ENCODE measurements at places on chromosomes 7 and 10.

DNA sequence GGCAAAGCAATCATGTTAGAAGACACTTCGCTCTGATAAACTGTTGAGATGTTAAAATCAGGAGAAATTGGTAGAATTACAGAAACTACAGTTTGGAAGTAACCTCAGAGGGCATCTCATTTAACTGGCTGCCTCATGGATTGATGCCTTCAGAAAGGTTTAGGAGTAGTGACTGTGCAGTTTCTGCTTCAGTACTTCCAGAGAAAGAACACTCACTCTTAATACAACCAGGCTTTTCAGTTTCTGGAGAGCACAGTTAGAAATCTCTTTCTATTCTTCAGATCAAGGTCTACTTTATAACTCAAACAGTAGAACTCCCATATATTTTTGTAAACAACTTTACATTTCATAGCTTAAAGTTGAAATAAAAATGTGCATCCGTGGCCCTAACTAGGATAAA lies 1358.9 kb upstream of the LRRTM3 start:
- no peak for DNase-seq

DNA sequence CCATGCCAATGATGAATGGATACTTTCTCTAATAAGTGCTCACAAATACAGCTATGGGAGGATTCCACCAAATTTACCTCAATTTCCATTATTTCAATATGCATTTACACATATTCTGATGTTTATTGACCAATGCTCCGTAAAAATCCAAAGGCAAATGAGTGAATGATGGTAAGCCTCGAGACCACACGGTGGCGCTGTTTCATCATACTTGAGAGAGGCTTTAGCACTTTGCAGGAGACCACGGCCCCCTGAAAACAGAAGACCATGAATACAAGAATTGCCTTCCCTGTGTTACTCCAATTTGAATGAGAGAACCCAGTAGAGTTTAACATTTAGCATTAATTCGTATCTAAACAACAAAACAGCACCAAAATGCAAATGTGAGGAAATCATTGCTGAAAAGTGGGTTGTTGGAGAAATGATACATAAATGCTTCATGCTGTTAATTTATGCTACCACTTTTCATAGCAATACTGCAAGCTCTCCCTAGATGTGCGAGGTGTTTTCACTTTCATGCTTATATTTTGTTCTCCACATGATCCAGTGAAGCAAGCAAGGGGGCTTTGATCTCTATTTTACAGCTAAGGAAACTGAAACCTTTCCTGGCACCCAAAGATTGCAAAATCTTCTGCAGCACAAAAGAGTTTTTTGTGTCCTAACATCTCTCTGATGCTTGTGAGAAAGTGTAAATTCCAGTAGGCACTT lies 35.4 kb downstream of the TRIL start:
- DNase-seq, result peak; percentile 21

- DNase-seq, result no peak
Measured at GRCh38 chr7:77246026-77246640, 46.5 kb upstream of the FGL2 start.

- no peak for DNase-seq
Measured at GRCh38 chr10:101967119-101967518, 88.9 kb downstream of the ARMH3 start.

DNA sequence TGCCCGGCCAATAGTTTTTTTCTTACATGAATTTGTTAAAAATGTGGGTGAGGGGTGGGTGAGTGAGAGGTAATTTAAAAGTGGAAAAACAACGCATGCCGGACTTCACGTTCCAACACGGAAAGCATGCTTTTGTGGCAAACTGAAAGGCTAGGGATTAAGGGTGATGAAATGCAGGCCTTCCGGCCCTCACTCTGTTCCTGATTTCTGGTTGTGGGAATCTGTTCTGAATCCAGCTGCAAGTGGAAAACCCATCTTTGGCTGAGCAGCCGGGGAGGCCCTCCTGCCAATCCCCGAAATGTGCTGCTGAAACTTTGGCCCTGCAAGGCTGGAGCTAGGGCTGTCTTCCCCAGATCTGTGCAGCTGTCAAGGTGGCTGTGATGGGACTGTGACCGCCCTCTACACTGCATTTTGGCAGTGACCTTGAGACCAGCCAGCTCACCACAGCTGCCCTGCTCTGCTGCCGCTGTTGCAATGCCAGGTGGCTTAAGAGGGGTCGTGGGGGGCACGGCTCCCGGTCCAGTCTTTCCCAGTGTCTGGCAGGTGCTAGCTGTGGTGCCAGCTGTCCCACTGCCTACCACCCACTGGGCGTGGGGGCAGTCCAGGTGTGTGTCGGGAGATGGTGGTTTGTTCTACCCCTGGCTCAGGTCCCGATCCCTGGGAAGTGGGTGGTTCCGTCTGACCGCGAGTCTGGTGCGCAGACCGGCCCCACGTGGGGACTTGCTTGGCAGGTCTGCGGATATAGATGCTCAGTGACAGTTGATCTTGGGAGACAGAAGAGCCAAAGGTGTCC lies 39.0 kb downstream of the TET1 start:
- no peak for DNase-seq

GRCh38 chr7:70343519-70343918 lies 745.2 kb downstream of the AUTS2 start:
- no peak for DNase-seq

DNA sequence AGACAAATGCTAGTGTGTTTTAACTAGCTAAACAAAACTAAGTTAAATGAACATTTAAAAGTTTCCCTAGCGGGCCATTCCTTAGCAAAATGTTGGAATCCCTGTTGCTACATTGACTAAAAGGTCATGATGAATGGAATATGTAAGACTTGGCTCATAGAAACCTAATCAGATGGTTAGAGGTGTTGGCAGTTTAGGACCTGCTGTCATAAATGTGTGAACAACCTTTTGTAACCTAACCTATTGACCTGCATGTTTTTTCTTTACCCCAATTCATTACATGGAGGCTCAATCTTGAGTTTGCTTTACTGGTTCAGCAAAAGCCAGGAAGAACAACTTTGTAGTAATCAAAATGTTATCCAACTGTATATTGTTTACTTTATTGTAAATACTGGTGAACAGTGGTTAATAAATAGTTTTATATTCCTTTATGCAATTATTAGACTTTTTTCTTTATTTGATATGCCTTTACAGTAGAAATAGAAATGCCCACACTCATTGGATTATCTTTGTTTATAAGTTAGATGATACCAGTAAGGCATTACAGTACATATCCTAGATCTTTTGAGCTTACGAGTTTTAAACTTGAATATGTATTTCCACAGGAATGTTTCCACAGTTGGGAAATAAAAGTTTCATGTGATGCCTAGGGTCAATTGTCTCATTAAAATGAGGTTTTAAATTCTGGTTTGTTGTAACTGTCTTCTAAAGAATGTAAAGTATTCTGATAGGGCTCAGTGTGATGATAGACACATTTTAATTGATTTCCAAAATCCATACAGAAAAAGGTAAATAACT lies 11.6 kb downstream of the CBX3 start:
- no peak for DNase-seq

GRCh38 chr10:127990846-127991542 lies 84.1 kb downstream of the PTPRE start:
- no peak for DNase-seq

DNA sequence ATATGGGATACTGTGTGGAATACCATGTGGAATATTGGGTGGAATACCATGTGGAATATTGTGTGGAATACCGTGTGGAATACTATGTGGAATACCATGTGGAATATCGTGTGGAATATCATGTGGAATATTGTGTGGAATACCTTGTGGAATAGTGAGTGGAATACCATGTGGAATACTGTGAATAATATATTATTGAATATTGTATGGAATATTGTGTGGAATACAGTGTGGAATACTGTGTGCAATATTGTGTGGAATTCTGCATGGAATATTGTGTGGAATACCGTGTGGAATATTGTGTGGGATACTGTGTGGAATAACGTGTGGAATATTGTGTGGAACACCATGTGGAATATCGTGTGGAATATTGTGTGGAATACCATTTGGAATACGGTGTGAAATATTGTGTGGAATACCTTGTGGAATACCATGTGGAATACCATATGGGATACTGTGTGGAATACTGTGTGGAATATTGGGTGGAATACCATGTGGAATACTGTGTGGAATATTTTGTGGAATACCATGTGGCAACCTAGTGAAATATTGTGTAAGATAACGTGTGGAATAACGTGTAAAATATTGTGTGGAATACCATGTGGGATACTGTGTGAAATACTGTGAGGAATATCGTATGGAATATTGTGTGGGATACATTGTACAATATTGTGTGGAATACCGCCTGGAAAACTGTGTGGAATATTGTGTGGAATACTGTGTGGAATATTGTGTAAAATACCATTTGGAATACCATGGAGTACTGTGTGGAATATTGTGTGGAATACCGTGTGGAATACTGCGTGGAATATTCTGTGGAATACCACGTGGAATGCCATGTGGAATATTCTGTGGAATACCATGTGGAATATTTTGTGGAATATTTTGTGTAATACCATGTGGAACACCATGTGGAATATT lies 133.9 kb upstream of the CHST15 start:
- DNase-seq, result no peak

Measured in activated T-helper 2 cell treated with anti-CD3 and anti-CD28 coated beads, Interferon-gamma antibody, Interleukin-2, Interleukin-4, amounts not matched to agents 10 μg/mL and 5 μg/mL and 100 μg/mL, durations not matched to agents 14 hours and 24 hours and 36 hours (primary cell).